PC-9 (cell line): ENCODE measurements at places on chromosomes 7 and 10. TPM values are rescaled to one million over a fixed set of nuclear protein-coding genes. Genes with fewer than 3 reads are reported as not detected.
A peak's percentile ranks its signal among the peaks of the same experiment; 100 is the strongest.

The TMEM213 gene
- not detected in 2 replicates for total RNA-seq

The PTN gene
- 4.5 and 7.0 TPM in 2 replicates for total RNA-seq

The HTR5A gene
- total RNA-seq, result not detected in 2 replicates

The OR2A7 gene
- 6.0 and 7.6 TPM in 2 replicates for total RNA-seq

The CRYGN gene
- total RNA-seq, result 1.0 and 1.2 TPM in 2 replicates

The PON3 gene
- total RNA-seq, result 0.85 and 1.5 TPM in 2 replicates

The OR2A42 gene
- total RNA-seq, result not detected in 2 replicates

The C7orf57 gene
- total RNA-seq, result 0.90 and 2.5 TPM in 2 replicates

The CALML3 gene
- total RNA-seq, result not detected in 2 replicates

GRCh38 chr7:132130497-132130896 is 445.8 kb downstream of the PLXNA4 start:
- no peaks in the 10 kb centered on the region for H3K27me3 ChIP-seq
- H3K36me3 ChIP-seq, result no peaks in the 10 kb centered on the region
- H3K4me3 ChIP-seq, result no peak overlapping the region
- no peak for DNase-seq

DNA sequence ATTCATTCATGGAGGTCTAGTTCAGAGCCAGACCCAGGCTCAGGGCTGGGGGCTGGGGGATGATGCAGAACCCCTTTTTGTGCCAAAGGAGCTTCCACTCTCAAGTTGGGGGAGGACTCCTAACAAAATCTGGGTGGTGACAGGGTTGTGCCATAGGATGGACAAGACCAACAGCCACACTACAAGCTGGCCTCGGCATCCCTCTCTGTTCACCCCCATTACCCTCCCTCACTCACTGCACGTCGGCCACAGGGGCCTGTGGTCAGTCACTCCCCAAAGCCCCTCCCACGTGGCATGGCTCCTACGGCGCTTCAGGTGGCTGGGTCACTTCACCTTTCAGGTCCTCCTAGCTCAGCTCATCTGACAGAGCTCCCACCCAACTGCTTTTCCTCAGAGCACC is 348.7 kb upstream of the ZMIZ1 start:
- H3K27ac ChIP-seq, result no peak overlapping the region

GRCh38 chr7:51067757-51068156 is 248.9 kb downstream of the COBL start:
- H3K27me3 ChIP-seq, result no peaks in the 10 kb centered on the region
- no peak overlapping the region for H3K4me3 ChIP-seq
- H3K27ac ChIP-seq, result no peak overlapping the region
- no peaks in the 10 kb centered on the region for H3K36me3 ChIP-seq

- no peaks in the 10 kb centered on the region for H3K36me3 ChIP-seq
- peaks cover 7% of the 10 kb centered on the region; the same call in 1 of the 2 replicates for H3K27me3 ChIP-seq
- H3K27ac ChIP-seq, result no peak overlapping the region
- DNase-seq, result no peak
- H3K4me1 ChIP-seq, result no peaks in the 10 kb centered on the region
Measured at GRCh38 chr10:128560993-128561392, 434.8 kb upstream of the MKI67 start.

GRCh38 chr10:84542522-84543490 is 214.4 kb downstream of the CCSER2 start:
- no peak overlapping the region for H3K4me3 ChIP-seq
- H3K36me3 ChIP-seq, result no peaks in the 10 kb centered on the region
- H3K4me1 ChIP-seq, result peaks cover 12% of the 10 kb centered on the region
- DNase-seq, result no peak

GRCh38 chr10:122856902-122857301 is 11.2 kb upstream of the CUZD1 start:
- no peak for DNase-seq
- no peak overlapping the region for H3K4me3 ChIP-seq
- H3K36me3 ChIP-seq, result no peaks in the 10 kb centered on the region
- no peak overlapping the region for H3K27ac ChIP-seq
- no peaks in the 10 kb centered on the region for H3K27me3 ChIP-seq

- H3K27ac ChIP-seq, result no peak overlapping the region
- DNase-seq, result no peak
- no peaks in the 10 kb centered on the region for H3K36me3 ChIP-seq
- no peaks in the 10 kb centered on the region for H3K27me3 ChIP-seq
Measured at GRCh38 chr10:61195211-61195610, 251.2 kb upstream of the RHOBTB1 start.

DNA sequence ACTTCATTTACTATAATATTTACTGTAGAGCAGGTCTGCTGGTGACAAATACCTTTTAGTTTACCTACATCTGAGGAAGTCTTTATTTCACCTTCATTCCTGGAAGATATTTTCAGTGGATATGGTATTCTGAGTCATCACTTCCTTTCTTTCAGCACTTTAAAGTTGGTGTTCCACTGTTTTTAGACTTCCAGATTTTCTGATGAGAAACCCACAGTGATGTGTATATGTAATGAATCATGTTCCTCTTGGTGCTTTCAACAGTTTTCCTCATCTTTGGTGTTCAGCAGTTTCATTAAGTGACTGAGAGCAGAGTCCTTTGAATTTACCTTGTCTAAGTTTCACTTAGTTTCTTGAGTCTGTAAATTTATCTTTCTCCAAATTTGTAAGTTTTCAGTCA is 36.4 kb downstream of the COPG2 start:
- H3K27me3 ChIP-seq, result no peaks in the 10 kb centered on the region
- no peaks in the 10 kb centered on the region for H3K4me1 ChIP-seq
- DNase-seq, result no peak
- no peak overlapping the region for H3K4me3 ChIP-seq
- H3K36me3 ChIP-seq, result no peaks in the 10 kb centered on the region

DNA sequence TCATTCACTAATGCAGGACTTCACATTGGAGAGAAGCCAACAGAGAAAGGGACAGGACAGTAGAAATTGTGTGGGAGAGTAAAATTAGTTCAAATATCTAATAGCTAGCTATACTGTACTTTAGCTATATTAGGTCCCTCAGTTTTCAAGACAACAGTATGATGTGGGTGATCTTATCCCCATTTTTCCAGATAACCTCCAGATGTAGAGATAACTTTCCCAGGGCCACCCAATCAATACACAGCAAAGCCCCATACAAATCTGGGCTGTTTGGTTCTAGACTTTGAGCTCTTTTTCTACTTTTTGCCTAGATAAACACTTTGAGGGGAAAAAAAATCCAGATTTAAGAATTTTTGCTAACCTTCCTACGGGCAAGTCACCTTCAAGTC is 482 bp upstream of the CLDN12 start:
- H3K36me3 ChIP-seq, result peaks cover 4% of the 10 kb centered on the region; the same call in 1 of the 2 replicates
- no peak for DNase-seq
- H3K4me3 ChIP-seq, result peak overlapping the region; percentile 97
- H3K4me1 ChIP-seq, result peaks cover 13% of the 10 kb centered on the region

GRCh38 chr7:143931739-143932138 is 3.3 kb upstream of the OR2F2 start:
- no peak overlapping the region for H3K4me3 ChIP-seq
- DNase-seq, result no peak
- H3K27me3 ChIP-seq, result no peaks in the 10 kb centered on the region
- H3K27ac ChIP-seq, result no peak overlapping the region
- H3K4me1 ChIP-seq, result no peaks in the 10 kb centered on the region
- H3K36me3 ChIP-seq, result no peaks in the 10 kb centered on the region

DNA sequence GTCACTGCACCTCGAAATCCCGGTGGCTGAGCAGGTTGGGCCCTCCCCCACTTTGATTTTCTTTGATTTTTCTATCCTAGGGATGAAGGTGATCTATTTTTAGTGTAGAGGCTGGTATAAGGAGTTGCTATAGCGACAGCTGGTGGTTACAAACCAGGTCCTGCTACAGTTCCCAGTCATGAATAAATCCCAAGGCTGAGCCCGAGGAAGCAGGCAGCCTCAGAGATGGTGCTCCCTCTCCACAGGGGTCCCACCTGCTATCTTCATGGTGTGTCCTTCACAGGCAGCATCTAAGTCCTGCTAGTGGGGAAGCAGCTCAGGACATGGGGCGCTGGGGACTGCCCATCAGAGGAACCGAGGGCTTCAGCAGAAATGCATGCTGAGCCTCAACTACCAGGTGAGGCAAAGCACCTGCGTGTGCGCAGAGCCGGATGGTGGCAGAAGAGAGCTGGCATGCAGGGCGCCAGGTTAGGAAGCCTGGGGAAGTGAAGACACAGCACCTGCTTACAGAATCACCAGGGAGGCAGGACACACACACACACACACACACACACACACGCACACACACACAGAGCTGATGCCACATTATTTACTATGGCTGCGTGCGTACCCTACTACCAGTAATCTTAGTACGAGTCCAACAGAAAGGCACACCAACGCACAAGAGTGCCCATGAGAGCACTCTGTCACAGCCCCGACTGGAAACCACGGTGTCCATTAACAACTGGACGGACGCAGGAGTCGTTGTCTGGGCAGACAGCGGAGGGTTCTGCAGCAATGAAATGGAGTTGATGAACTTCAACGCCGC is 150.9 kb downstream of the PRKAG2 start:
- H3K27ac ChIP-seq, result no peak overlapping the region
- no peaks in the 10 kb centered on the region for H3K36me3 ChIP-seq
- no peak for DNase-seq
- no peak overlapping the region for H3K4me3 ChIP-seq
- no peaks in the 10 kb centered on the region for H3K27me3 ChIP-seq

GRCh38 chr7:2169923-2170575 is 62.7 kb downstream of the MAD1L1 start:
- no peak overlapping the region for H3K4me3 ChIP-seq
- H3K4me1 ChIP-seq, result no peaks in the 10 kb centered on the region
- peak; percentile 34 for DNase-seq
- H3K36me3 ChIP-seq, result no peaks in the 10 kb centered on the region

GRCh38 chr10:114261076-114261475 is 22.0 kb downstream of the VWA2 start:
- DNase-seq, result no peak
- H3K4me1 ChIP-seq, result no peaks in the 10 kb centered on the region
- no peak overlapping the region for H3K4me3 ChIP-seq
- H3K27ac ChIP-seq, result no peak overlapping the region
- H3K27me3 ChIP-seq, result no peaks in the 10 kb centered on the region
- H3K36me3 ChIP-seq, result no peaks in the 10 kb centered on the region

DNA sequence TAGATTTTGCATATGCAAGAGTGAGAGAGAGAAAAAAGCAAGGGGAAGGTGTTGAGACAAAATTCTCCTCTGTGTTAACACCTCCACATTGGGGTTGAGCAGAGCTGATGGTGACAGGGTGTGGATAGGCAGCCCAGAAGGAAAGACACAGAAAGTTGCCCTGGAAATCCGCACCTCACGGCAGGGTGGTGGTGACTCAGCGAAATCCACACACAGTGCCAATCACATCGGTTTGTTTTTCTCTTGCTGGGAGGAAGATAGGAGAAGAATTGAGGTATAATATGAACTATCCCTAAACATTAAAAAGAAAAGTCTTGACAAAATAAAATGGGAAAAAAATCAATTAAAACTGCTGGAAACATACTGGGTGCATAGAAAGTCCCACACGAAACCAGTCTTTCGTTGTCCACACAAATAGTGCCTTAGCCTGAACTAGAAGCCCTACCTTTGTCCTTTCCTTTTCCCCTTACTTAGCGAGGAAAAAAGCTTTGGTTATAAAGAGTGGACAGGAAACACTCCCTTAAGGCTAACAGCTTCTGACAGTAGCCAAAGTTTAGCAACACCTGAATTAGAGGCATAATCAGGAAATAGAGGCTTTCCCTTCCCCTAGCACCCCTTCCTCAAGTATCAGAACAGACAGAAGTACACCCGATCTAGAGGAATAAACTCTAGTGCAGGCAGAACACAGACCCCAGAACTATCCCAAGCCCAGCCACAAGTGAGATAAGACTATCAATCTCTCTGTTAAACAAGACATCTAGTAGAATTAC is 39.2 kb upstream of the DNAJC1 start:
- DNase-seq, result no peak
- H3K27me3 ChIP-seq, result no peaks in the 10 kb centered on the region
- H3K27ac ChIP-seq, result no peak overlapping the region
- H3K4me3 ChIP-seq, result no peak overlapping the region
